ENCODE measurements at places on chromosomes 12 and 14.

DNA sequence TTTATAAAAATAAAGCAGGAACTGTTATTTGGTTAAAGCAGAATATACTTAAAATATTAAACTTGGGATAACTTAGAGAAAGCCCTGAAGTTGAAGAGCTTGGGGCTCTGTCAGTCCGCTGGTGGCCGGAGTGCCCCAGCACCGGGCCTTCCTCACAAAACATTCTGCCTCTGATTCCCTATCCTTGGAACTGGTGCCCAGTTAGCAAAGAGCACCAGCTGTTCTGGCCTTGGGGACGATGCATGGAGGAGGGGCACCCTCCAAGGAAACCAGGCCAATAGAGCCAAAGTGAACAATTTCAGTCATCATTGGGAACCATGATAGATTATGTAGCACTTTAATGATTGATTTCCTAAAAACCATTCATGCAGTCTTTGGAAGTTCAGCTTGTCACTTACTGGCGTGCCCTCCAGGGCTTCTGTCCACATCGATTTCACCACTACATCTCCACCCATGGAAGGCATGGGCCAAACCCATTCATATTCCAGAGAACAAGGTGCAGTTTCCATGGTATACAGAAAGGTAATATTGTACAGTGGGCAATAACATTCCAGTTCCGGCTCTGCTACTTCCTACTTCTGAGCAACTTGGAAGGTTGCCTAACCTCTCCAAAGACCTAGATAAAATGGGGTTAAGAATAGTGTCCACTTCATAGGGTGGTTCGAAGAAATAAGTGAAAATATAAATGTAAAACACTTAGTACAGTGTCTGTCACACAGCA lies 145.9 kb downstream of the ETV6 start:
- DNase-seq: no peak

DNA sequence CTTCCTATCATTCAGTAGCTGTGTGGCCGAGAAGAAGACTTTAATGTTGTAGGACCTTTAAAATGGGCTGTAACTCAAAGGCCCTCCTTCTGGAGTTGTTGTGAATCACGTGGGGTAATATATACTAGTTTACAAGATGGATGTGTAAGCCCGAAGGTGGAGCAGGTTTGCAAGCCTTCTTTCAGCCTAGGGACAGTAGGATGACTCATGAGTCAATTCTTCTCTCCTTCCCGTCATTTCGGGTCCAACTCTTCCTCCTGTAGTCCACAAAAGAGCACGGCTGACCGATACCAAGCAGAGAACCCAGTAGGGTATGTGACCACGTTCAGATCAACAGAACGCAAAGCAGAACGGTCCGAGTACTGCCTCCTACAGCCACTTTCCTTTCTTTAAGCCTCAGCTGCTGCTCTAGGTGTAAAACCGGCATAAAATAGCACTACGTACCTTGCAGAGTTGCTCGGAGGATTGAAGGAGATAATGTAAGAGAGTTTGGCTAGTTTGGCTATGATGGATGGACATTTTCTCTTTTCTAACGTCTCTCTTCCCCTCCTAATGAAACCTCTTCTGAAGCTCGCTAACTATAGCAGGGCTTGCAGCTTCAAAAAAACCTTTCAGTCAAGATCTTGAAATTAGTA lies 1.3 kb upstream of the RASSF3 start:
- DNase-seq: no peak

DNA sequence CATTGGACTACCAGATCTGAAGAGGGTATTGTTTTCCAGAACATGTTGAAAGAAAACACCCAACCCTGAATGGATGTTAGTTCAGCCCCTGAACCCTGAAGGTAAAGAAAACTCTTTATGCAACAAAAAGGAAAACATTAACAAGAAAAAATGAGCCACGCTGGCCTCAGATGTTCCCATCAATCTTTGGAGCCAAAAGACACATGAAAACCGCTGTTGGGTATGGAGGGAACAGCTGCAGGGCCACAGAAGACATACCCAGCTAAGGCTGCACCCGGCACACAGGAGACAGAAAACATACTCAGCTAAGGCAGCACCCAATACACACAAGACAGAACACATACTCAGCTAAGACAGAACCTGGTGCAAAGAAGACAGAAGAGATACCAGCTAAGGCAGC lies 51.3 kb upstream of the GALNT9 start:
- DNase-seq: no peak

GRCh38 chr12:92827836-92828431 lies 101.2 kb downstream of the EEA1 start:
- no peak for DNase-seq

GRCh38 chr12:130164936-130165335 lies 2.7 kb downstream of the FZD10 start:
- DNase-seq: no peak

DNA sequence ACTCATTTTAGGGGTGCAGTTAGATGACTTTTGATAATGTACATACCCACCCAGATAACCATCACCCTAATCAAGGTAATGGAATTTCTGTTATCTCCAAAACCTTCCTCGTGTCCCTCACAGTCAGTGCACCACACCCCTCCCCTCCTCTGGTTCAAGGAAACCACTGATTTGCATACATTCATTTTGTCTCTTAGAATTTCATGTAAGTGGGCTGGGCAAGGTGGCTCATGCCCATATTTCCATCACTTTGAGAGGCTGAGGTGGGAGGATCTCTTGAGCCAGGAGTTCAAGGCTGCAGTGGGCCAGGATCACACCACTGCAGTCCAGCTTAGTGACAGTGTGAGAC lies 15.7 kb downstream of the ADIPOR2 start:
- no peak for DNase-seq

GRCh38 chr14:68514608-68515194 lies 278.2 kb downstream of the ZFP36L1 start:
- DNase-seq: no peak

DNA sequence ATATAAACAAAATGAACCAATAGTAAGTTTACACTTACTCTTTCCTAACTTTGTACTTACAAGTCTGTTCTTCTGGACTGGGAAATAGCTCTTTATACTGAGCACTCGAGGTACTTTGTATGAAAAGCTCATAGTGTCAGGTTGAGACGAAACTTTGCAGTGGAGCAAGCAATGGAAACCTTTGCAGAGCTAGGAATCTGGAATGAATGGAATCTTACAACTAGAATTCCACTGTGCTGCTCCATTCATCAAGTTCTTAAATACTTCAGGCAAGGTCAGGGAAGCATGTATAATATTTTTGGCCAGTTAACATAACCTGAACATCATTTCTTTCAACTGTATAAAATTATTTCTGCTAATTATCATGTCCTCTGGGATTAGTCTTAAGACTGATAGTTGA lies 1327.5 kb upstream of the FLRT2 start:
- no peak for DNase-seq

GRCh38 chr12:54019924-54020590 lies 8.2 kb upstream of the HOXC6 start:
- DNase-seq: no peak

- no peak for DNase-seq
Observed at GRCh38 chr12:113422886-113423669, 898 bp downstream of the SDSL start.

GRCh38 chr14:77903221-77903620 lies 103.3 kb downstream of the ADCK1 start:
- no peak for DNase-seq

DNA sequence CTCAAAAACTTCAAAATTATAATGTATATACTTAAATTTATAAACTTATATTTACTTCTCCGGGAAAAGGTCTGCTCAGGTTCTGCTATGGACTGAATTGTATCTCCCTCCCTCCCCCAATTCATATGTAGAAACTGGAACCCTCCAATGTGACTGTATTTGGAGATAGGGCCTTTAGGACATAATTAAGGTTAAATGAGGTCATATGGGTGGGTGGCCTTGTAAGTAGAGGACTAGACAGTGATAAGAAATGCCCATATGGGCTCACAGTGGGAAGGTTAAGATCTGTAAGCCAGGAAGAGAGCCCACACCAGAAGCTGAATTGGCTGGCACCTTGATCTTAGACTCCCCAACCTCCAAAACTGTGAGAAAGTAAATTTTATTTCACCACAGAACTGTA lies 84.5 kb downstream of the TAOK3 start:
- DNase-seq: no peak

- no peak for DNase-seq
Observed at GRCh38 chr12:27013611-27014084, 536 bp downstream of the TM7SF3 start.

DNA sequence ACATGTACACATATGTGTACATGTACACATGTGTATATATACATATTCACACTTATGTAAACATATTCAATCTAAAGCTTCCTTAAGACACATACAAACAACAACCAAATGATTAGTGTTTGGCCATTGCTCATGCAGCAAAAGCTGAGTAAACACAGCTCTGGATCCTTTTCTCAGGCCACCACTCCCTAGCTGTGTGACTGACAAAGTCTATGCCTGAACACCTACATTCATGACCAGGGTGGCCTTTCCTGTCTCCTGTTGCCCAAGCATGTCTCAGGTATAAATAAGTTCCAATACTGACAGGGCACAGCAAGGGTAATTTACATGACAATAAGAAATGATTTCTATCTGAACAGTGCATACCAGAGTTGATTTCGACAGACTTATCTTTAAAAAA lies 1.4 kb upstream of the PTPRO start:
- DNase-seq: no peak

GRCh38 chr14:96245710-96246538 lies 10.1 kb upstream of the BDKRB1 start:
- no peak for DNase-seq

GRCh38 chr12:9340422-9341259 lies 132.4 kb upstream of the PZP start:
- DNase-seq: no peak

- no peak for DNase-seq
Observed at GRCh38 chr14:54182419-54183045, 214.3 kb upstream of the CDKN3 start.

GRCh38 chr14:101228949-101229541 lies 325.5 kb upstream of the RTL1 start:
- no peak for DNase-seq

DNA sequence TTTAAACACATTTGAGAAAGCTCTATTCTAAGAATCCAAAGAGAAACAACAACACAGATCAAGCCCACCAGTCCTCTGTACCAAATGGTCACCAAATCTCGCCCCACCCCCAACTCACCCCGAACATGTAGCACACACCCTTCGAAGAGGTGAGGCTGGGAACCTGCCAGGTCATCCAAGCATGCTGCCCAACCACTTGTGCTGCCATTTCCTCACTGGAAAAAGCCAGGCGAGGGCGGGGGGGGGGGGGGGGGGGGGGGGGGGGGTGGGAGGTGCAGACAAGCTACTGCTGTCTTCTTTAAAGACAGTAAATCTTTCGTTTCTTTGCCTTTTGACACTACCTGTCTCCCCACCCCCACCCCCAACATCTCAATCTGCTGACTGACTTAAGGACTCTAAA lies 59.9 kb downstream of the SETD3 start:
- no peak for DNase-seq

DNA sequence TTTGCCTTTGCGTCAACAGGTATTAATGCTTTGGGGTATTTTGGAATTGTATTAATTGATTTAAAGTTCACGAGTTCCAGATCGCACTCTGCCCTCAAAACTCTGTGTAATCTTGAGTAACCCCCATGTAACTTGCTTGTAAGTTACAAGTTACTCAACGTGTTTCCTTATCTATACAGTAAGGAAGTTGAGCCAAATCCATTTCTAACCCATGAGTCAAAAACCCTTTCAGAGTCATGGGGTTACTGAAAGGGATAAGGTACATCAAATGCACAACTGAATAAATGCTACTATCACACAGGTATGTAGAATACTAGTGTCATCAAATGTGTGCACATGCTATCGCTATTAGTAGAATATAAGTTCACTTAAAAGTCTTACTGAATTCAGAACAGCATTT lies 28.6 kb upstream of the ADAMTS20 start:
- DNase-seq: no peak

DNA sequence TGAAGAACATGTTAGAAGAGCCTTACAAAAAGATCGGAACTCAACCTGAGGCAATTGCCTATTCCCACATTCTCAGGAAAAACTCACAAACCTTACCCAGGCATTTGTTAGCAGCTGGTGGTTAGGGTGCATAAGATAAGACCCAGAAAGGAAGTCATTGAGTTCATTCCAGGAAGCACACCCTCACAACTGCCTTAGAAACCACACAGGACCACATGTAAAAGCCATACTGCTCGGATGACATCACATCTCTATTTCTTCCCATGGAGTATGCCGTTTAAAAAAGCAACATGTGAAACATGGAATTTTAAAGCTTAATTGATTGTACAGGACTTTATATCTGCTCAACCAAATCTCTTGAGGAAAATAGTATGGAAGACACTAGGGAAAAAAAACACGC lies 411.2 kb downstream of the DAD1 start:
- DNase-seq: no peak

- no peak for DNase-seq
Observed at GRCh38 chr14:88470542-88471440, 84.0 kb downstream of the PTPN21 start.

DNA sequence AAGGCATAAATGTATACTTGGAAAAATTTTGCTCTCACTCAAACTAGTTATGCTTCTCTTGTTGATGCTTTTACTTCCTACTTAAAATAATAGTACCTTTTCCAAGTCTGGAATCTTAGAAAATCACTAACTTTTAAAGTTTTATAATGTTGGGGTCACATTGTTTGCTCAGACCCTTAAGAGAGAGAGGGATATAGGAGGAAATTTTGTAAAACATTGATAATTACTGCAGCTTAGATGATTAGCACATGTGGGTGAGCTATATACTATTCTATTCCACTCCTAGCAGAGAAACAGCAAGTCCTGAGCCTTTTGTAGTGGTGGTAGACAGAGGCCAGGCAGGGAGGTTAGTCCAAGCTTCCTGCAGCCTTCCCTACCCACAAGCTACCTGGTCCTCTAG lies 13.4 kb downstream of the EID3 start:
- no peak for DNase-seq

GRCh38 chr12:26373606-26374495 lies 178.5 kb downstream of the SSPN start:
- DNase-seq: no peak

DNA sequence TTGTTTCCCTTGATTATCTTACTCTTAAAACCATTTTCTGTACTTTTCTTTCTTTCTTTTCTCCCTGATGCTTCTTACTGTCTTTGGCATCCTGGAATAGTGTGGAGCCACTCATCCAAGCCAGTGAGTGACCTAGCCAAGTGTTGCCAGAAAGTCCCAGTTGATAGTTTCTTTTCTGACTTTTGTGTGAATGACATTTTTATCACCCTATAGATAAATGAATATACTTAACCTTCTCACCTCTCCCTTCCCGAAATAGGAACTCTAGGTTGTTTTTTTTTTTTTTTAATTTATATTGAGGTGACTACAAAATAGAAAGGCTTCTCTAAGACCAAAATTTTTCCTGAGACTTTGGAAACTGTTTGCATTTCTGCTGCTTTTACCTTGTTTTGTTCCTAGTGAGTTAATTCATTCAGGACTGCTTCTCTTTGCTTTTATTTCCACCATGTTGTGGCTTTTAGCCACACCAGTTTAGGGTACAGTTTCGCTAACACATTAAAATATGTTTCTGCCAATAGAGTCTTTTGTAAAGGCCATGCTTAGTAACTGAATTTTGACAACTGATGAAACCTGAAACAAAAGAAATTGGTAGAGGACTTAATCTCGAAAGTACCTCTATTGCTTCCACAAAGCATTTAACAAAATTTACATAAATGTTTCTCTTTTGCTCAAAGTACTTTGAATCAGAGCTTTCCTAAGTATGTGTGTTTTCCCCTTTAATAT lies 194.6 kb downstream of the ERC1 start:
- DNase-seq: no peak
